ENCODE measurements at places on chromosomes 12 and 14.

GRCh38 chr14:74702293-74702692 lies 10.6 kb downstream of the AREL1 start:
- no peak for DNase-seq

GRCh38 chr12:126191949-126192348 lies 1126.7 kb downstream of the AACS start:
- no peak for DNase-seq

DNA sequence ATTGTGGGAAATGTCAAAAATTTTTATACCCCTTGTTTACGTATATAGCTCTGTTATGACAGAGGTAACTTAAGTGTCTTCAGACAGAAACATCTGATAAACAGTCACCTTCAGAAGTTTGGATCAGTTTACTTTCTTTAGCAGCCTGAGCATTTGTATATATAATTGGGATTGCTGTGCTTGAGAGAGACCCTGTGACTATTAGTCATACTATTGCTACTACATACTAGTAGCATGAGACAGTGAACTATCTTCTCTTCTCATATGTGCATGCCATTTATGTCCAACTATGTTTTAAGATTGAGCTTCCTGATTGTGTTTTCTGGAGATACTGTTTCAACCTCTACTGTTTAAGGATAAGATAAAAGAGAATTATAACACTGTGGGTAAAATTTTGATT lies 101.5 kb downstream of the PDE6H start:
- no peak for DNase-seq

- no peak for DNase-seq
Observed at GRCh38 chr12:16670456-16671050, 64.6 kb upstream of the LMO3 start.

- no peak for DNase-seq
Observed at GRCh38 chr12:81231574-81232368, 153.9 kb downstream of the ACSS3 start.

DNA sequence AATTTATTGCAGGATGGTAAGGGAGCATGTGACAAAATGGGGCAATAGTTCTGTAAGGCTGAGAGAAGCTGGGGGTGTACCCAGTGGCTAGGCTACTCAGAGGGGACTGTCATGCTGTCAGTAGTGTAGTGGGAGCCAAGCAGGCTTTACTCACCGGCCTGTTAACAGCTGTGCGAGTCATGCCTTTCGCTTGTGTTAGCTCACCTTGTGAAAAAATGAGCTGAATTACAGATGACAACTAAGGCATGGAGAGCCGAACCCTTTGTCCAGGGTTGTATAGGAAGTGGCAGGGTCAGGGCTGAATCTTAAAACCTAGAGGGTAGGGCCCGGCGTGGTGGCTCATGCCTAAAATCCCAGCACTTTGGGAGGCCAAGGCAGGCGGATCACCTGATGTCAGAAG lies 37.9 kb downstream of the SH2B3 start:
- peak; percentile 45 for DNase-seq

- DNase-seq: no peak
Observed at GRCh38 chr14:32367516-32367915, 38.4 kb downstream of the AKAP6 start.

GRCh38 chr12:120060196-120060595 lies 56.4 kb downstream of the RAB35 start:
- DNase-seq: no peak

DNA sequence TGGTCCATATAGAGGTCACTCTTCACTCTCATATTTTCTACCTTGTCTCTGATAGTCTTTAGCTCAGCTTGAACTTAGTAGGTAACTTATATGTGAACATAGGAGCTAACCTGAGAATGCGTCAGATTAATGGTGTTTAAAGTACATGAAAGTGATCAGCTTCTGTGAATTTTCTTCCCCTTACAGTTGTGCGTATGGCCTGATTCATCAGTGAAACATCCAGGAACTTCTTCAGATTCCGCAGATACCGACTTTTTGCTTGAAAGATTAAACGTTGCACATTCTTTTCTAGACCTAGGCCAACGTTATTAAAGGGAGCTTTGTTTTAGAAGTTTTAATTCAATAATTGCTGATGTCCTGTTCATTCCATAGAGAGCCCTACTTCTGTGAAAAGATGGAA lies 1945.1 kb upstream of the SEL1L start:
- DNase-seq: no peak

DNA sequence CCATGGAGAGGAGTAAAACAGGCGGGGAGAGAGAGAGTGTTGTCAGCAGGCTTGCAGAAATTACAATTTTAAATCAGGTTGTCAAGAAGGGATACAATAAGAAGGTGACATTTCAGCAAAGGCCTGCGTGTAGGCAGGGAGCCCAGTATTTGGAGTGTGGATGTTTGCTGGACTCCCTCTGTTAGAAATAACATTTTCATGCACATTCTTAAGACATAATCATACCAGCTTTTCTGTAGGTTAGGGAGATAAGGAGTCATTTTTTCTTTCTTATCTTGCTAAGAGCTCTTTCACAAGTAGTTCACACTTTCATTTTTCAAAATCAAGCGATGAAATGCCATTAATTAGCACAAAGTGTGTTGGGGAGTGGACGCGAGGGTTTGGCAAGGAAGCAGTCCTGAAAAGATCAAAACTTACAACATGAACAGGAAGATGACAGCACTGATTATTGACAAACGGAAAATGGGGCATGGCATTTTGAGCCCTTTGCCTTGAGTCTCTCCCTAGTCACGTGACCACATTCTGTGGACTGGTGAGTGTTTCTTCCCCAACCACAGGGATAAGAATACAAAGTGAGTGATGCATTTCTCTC lies 160.2 kb downstream of the DAD1 start:
- no peak for DNase-seq

- DNase-seq: no peak
Observed at GRCh38 chr12:25438638-25439037, 114.4 kb downstream of the LMNTD1 start.

GRCh38 chr12:67980391-67980790 lies 8.9 kb upstream of the IFNG-AS1 start:
- no peak for DNase-seq

Measured in gastrocnemius medialis (tissue), 4 donors.